NCI-H2171 treated with DMSO at 0.1 percent for 48 hours (cell line): ENCODE measurements at places on chromosomes 13 and 19.
A peak's percentile ranks its signal among the peaks of the same experiment; 100 is the strongest.

- no peak for DNase-seq
Measured at GRCh38 chr19:11087870-11088505, 1.3 kb upstream of the LDLR start.

- no peak for DNase-seq
Measured at GRCh38 chr13:48501705-48502104, 31.2 kb downstream of the RCBTB2 start.

- DNase-seq: no peak
Measured at GRCh38 chr13:76969488-76970365, 21.4 kb downstream of the ACOD1 start.

DNA sequence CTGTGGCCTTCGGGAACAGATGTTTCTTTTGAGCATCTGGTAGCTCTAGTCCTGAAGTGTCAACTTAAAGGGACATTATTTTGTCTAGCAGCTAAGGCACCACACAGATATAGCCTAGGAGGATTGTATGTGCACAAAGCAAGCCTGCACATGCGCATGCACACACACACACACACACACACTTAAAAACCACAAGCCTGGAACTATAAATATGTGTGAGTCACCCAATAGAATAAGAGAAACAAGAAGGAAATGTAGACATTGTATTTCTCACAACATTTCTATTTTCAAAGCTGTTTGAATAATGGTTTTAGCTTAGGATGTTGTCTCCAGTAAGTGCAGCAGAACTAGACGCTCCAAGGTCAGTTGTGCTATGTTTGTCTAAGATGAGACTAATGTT is 516.5 kb downstream of the SUCLA2 start:
- no peak for DNase-seq

- no peak for DNase-seq
Measured at GRCh38 chr13:99377641-99378040, 70.4 kb upstream of the GPR183 start.

GRCh38 chr13:109869312-109870237 is 83.2 kb upstream of the IRS2 start:
- peak; percentile 81 for DNase-seq

- DNase-seq: no peak
Measured at GRCh38 chr13:30905932-30906383, at the start of gene MEDAG. Gene MEDAG, plus strand, starts transcription at chr13:30906271. Its CDS starts 245 bp downstream, at chr13:30906516.
